Stimulated activated naive B cell treated with anti-CD40 and anti-IgM and Interleukin-4, amounts not matched to agents 10 μg/mL and 1 μg/mL and 100 μg/mL, for 72 hours (primary cell): ENCODE measurements at places on chromosomes 1 and 21.

DNA sequence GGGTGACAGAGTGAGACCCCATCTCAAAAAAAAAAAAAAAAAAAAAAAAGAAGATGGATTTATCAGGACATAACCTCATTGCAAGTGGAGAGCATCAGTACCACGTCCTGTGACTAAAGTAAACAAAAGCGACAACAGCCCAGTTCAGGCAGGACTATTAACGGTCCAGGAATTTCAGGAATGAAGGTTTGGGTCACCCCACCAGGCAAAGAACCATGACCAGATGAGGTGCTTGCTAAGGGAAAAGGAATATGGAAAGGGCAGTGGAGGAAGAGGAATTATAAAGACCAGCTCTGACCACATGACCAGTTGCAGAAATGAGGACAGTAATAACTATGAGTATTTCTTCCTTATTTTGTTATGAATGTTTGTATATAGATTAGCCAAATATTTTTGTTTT lies 35.4 kb upstream of the EIF4G3 start:
- DNase-seq = no peak

DNA sequence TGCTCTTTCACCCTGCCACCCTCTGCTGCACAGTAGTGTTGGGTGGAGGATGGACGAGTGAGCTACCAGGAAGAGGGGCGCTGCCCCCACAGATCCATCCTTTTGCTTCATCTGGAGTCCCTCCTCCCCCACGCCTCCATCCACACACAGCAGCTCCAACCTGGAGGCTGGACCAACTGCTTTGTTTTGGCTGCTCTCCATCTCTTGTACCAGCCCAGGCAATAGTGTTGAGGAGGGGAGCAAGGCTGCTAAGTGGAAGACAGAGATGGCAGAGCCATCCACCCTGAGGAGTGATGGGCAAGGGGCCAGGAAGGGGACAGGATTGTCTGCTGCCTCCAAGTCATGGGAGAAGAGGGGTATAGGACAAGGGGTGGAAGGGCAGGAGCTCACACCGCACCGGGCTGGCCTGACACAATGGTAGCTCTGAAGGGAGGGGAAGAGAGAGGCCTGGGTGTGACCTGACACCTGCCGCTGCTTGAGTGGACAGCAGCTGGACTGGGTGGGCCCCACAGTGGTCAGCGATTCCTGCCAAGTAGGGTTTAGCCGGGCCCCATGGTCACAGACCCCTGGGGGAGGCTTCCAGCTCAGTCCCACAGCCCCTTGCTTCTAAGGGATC lies 8.5 kb downstream of the CHRNB2 start:
- DNase-seq = no peak

DNA sequence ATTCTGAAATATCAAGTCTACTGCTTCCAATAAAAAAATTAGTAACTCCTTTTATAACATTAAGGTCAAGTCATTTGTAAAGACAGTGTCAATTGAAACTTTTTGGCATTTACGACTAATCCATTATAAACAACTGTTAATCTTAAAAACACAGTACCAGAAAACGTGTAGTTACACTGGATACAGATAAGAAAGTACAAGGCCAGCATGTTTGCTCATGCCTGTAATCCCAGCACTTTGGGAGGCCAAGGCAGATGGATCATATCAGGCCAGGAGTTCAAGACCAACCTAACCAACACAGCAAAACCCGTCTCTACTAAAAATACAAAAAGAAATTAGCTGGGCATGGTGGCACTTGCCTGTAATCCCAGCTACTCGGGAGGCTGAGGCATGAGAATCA lies 29.4 kb downstream of the DENND1B start:
- no peak for DNase-seq

DNA sequence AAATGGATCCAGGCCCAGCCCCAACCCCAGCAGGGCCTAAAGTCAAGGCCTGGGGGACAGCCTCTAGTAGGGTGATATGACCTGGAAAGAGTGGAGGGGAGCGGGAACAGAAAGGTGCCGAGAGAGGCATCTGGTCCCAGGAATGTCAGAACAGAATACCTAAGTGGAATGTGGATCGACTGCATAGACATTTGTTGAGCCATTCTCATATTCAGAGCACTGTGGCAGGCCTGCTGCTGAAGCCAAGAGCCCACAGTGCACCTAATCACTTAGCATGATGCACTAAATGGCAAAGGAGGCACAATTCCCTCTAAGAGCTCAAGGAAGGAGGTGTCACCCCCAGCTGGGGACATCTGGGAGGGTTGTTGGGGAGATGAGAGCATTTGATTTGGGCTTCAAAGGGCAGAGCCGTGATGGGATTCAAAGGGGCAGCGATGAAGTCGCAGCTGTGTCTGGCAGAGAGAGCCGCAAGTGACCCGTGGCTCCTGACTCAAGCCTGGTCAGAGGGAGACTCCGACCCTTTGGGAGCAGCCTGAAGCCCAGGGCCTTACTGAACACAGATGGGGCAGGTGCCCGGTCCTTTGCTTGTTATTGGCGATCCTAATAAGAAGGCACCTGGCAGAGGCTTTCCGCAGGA lies 8.6 kb upstream of the PKP1 start:
- DNase-seq = no peak

DNA sequence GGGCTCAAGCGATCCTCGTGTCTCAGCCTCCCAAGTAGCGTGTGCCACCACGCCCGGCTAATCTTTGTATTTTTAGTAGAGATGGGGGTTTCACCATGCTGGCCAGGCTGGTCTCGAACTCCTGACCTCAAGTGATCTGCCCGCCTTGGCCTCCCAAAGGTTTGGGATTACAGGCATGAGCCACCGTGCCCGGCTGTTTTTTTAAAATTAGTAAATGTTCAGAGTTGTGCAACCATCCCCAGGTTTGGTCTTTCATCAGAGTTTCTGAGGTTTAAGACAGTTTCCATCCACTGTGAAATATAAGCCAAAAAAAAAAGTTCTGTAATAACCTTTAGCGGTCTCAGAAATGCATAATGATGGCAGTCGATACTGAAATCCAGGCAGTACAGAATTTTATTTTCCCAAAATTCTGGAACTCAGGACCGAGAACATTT lies 550 bp upstream of the SYT11 start:
- peak; percentile 15 for DNase-seq

GRCh38 chr1:119943216-119943615 lies 46.9 kb upstream of the ADAM30 start:
- no peak for DNase-seq

- no peak for DNase-seq
Observed at GRCh38 chr21:36501589-36501892, 21.6 kb upstream of the CLDN14 start.

GRCh38 chr1:225766967-225767633 lies 10.5 kb upstream of the SRP9 start:
- no peak for DNase-seq

DNA sequence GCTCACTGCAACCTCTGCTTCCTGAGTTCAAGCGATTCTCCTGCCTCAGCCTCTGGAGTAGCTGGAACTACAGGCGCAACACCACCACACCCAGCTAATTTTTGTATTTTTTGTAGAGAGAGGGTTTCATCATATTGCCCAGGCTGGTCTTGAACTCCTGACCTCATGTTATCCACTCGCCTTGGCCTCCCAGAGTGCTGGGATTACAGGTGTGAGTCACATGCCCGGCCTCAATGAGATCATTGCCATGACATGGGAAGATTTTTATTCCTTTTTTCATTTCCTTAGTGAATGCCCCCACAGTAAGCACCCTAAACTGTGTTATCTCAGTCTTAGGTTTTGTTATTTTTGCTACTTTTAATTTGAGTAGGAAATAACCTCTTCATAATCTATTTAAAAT lies 977.9 kb downstream of the BRINP3 start:
- DNase-seq = no peak

DNA sequence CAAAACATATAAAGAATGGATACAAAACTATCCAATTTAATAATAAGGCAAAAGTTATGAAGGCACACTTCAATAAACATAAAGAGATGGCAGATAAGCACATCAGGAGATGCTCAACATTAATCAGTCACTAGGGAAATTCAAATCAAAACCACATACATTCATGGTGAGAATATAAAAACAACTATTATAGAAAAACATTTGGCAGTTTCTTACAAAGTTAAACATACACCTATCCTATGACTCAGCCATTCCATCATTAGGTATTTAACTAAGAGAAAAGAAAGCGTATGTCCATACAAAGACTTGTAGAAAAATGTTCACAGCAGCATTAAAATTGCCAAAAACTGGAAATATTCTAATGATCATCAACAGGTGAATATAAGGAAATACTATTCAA lies 44.3 kb downstream of the KIFAP3 start:
- no peak for DNase-seq

DNA sequence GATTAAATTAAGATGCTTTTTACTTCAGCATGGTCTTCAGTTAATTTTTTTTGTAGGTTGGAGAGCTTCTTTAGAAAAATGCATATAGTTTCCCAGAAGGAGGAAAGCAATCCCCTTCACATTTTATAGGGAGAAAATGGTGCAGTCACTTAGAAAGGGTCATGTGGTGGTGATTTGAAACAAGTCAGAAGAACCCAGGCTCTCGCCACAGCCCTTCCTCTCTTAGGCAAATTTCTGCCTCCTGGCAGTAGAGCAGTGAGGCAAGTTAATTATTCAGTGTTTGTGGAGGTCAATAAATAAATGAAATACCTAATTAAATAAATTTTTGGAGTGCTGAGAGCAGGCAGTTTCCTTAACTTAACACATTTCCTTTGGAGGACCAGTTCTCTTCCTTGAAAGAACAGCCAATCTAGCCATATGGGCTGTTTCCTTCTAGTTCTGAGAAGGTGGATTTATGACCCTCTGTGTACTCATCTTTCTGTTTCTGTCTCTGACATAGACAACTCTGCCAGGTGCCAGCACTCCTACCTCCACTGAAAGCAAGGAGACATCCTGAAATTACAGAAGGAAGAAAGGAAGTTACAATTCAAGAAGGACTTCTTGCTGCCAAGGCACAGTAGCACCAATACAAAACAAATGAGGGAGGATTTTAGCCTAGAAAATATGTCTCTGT lies 19.0 kb upstream of the POGZ start:
- DNase-seq = no peak
